Stimulated activated naive CD4-positive, alpha-beta T cell (primary cell): ENCODE measurements at places on chromosomes 5 and 9.

GRCh38 chr9:69532396-69532795, 139.8 kb downstream of the APBA1 start:
- no peak for DNase-seq

- DNase-seq: no peak
These were observed 11.5 kb upstream of the ABO start for GRCh38 chr9:133286523-133286922.

DNA sequence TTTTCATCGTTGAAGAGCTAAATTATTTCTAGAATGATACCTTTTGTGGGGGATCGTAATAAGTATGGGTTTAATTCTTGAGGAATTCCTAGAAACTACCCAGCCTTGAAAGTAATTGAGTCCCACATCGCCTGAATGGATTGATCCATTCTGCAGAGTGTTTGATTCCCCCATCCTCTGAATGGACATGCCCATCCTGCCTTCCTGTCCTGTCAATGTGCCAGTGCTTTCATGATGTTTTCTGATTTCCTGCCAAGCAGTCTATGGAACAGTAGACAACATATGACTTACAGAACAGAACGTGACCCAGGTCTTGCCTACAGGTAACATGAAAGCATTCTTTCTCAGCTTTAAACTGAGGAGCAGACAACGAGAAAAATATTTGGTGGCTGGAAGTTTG, 319.2 kb downstream of the DRD1 start:
- DNase-seq: no peak

GRCh38 chr9:14819183-14819582, 91.0 kb downstream of the FREM1 start:
- DNase-seq: no peak
